ENCODE measurements at places on chromosomes 11 and 22.

DNA sequence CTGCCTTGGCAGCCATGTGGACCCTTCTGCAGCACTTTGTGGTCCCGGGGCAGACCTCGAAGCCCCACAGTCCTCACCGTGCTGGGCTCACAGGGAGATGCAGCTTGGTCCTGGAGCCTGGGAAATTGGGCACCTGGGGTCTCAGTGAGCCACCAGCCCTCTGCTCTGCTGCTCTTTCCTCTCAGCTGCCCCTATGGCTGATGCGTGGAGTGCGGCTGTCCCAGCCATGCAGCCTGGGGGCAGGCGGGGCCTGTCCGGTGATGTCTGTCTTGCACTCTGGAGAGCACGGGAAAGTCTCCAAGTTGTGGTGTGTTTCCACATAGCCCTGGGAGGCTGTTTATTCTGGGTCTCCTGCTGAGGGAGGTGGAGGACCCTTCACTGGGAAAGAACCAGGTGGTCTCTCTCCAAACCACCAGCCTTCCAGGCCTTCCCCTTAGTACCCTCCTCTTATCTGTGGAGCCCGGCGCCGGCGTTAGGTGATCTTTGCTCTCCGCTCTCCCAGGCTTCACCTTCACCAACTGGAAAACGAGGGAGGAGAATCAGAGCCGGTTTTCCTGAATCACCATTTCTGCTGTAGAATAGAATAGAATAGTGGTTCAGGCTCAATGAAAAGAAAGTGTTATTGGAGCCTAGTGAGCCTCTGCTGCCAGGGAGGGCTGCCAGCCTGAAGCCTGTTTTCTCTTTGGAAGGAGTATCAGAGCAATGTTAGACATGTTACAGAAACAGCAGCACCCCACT, 41.2 kb upstream of the GRAMD4 start:
- no peak for DNase-seq

GRCh38 chr11:64608046-64608445, 17.0 kb downstream of the SLC22A12 start:
- DNase-seq, result no peak

DNA sequence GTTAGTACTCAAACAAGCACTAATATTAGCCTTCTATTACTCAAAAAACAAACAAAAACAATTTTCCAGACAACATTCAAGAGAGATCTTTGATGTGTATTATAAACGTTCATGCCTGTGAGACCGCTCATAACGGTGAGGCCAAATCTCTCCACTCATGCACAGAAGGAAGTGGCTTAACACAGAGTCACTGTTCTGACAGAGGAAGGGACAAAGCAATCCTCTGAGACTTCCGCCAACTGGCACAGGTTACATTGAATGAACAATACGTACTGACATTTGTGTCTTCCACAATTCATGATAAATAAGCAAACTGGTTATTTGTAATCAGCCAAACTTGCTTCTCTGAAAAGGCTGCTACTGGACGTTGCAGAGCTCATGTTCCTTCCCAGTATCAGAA, 30.5 kb downstream of the CHKA start:
- no peak for DNase-seq

DNA sequence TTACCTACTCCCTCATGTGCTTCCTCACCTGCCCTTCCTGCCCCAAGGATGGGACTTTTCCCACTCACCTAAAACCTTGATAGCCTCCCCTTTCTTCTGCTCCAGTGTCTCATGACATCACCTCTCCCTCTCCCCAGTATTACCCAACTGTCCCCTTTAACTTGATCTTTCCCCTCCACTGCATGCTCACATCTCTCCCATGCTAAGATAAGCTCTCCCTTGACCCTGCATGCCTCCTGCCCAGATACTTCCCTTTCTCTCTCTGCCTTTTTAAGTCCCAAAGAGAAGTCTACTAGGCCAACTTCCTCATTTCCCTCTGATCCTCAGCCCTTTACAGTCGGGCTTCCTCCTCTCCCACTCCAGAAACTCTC, 14.8 kb downstream of the CD3E start:
- no peak for DNase-seq

- DNase-seq, result no peak
Observed at GRCh38 chr11:130653838-130654636, 205.6 kb downstream of the ADAMTS15 start.

GRCh38 chr11:132099692-132100091, 729.3 kb downstream of the NTM start:
- DNase-seq, result no peak

GRCh38 chr11:36411202-36411640, 98.9 kb downstream of the TRAF6 start:
- DNase-seq, result no peak

DNA sequence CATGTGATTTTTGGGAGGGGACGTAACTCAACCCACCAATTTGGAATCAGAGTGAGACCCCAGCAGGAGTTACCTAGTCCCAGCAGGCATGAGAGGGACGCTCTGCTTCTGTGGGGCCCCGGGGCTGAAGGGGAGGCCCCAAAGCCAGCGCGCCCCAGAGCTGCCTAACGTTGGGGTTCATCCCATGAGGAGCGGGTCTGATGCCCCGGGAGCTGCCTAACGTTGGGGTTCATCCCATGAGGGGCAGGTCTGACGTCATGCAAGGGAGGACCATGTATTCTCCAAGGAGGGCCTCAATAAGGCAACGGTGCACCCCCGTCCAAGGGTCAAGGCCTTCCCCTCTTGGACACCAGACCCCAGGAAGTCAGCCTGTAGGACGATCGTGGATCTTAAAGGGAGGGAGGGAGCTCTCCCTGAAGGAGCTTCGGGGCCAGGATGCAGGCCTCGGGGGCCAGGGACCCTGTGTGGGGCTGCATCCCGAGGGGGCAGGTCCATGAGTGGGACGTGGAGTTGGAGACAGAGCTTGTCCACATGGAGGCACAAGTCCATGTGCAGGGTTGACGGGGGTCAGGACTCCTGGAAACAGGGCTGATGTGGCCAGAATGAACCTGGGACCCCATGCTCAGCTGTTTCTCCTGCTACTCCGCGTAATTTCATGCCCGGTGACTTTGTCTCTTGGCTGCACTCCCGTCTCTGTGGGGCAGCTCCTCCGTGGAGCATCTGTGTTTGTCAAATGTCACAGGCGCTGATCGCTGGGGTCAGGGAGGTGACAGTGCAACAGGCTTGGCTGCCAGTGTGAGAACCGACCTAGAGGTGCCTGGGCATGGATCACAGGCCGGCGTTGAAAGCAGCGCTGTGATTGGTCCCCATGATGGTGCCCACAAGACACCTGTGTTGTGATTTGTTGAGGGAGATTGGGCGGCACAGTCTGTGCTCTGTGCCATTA, 1029.1 kb downstream of the BRD1 start:
- no peak for DNase-seq

GRCh38 chr22:30396871-30397655, at the start of gene SEC14L2:
Gene SEC14L2, plus strand, starts transcription at chr22:30397018. Its CDS starts 99 bp downstream, at chr22:30397117.
- peak; percentile 45 for DNase-seq

DNA sequence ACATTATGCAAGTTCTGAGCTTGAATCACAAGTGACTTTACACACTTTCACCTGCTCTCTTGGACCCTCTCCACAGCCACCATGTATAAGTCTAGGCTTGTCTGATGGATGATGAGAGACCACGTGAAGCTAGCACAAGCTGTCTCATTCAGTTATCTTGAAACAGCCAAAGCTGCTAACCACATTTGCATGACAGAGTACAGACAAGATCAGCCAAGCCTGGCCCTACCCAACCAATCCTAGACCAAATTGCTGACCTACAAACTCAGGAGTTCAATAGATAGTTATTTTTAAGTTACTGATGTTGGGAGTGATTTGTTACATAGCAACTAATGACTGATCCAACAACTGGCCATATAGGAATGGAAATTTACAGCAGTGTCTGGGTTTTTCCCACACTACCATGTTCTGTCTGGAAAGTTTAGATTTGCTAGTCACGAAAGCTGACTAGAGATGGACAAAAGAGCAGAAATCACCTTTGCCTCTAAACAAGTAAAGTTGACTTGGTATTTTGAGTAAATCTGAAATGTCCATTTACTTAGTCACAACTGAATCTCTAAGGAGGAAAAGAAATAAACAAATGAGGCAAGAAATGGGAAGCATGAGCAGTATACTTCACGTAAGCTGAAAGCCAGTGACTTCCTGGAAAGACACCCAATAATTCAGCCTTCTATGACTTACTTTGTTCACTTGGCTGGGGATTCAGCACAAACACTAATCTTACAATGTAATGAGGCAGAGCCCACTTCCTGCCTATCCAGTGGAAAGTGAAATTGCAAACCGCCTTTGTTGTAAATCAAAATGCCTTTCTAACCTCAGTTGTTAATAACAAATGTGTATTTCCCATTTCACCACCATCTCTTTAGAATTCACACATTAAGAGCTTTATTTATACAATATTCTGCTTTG, 101.7 kb downstream of the FAM181B start:
- DNase-seq, result no peak

DNA sequence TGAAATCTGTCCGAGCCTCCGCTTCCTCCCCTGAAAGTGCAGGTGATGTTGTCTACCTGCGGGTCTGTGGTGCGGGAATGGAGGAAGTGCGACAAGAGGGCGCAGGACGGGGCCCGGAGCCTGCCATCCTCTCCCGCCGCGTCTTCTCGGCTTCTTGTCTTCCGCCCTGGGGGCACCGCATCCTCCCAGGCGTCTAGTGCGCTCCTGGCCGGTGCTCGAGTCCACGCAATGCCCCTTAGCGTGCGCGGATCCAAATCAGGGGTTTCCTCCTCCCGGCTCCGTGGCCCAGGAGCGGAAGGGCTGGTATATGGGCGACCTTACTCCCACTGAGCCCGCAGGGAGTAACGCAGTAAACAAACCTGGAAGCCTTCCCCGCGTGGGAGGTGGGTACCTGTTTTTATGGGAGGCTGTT, 405 bp downstream of the SFI1 start:
- DNase-seq, result peak; percentile 22

DNA sequence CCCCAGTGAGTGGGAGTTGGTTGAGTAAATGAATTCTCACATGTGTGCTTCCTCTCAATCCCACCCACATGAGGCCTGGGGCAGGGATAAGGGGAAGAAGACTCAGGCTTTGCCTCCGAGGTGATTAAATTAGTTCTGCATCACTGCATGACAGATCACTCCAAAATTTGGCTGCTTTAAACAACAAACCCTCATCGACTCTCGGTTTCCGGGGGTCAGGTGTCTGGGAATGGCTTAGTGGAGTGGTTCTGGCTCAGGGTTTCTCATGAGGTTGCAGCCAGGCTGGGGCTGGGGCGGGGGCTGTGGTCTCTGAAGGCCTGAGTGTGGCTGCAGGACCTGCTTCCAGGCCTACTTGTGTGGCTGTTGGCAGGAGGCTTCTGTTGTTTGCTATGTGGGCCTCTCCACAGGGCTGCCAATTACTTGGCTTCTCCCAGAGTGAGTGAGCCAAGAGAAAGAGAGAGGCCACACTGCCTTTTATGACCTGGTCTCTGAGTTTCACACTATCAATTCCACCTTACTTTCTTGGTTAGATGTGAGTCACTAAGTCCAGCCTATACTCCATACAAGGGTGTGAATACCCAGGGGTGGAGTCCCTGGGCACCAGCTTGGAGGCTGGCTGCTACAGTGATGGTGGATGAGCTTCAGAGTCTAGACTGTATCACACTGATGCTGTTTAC, 15.9 kb downstream of the MOGAT2 start:
- DNase-seq, result no peak

DNA sequence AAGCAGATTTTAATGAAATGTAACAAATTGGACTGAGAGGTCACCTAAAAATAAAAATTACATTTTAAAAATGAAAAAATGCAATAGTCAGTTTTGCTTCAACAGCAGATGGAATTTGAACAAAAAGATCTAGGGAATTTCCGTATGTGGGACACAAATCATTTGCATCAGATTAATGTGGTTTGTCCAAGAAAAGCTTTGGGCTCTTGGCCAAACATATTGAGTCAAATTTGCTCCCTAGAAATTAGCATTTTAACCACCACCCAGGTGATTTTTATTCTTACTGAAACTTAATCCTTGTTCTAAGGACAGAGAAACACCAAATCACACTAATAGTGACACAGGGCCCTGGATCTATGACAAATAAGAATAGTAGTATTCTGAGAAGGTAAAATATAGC, 1477.8 kb downstream of the FAM181B start:
- no peak for DNase-seq

DNA sequence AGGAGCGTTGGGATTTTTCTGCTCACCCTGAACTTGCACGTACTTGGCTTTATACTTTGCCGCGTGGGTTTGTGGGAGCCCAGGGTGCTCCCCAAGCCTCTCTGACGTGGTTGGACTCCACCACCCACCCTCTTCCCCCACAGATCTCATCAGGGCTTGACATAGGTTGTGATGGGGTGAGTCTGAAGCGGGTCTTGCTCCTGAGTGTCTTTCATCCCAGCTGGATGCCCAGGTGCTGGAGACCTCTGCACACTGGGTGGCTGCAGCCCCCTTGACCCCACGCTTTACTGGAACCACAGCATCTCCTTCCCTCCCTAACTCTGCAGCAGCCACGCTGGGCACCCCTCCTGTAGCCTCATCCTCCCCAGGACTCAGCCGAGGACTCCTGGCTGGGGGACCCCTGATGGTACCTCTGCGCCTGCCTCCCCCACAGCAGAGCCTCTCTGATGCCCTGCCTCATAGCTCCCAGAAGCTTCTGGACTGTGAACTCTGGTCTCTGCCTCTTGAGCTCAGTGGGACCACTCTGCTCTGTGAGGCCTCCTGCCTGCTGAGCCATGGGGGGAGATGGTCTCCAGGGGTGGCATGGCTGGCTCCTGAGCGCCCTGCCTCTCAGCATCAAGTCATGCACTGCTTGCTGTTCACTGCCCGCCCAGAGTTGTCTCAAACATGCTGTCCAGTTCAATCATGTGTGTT, 45.2 kb downstream of the MYEOV start:
- DNase-seq, result no peak

- no peak for DNase-seq
Observed at GRCh38 chr11:132142121-132142520, 771.7 kb downstream of the NTM start.
